Stimulated activated CD8-positive, alpha-beta memory T cell treated with anti-CD3 and anti-CD28 coated beads, Interleukin-4, amount 100 ng/mL, for 48 hours (primary cell): ENCODE measurements at places on chromosomes 12 and 14.

- no peak for DNase-seq
Observed at GRCh38 chr14:52455291-52456088, 96.8 kb downstream of the TXNDC16 start.

DNA sequence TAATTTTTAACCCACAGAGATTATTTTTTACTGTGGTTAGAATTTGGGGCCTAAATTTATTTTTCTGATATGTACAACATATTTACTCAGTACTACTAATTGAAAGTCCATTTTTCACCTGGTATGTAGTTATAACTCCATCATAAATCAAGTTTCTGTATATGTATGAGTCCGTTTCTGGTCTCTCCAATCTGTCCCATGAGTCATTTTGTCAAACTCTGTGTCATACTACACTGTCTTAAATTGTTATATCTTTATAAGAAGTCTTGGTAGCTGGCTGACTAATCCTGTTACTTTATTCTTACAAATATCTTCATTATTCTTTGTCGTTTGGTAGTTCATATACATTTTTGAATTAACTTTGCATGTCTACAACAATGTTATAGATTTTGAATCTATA, 344.0 kb downstream of the PDZRN4 start:
- DNase-seq, result no peak

- DNase-seq, result no peak
Observed at GRCh38 chr12:12892681-12893141, 1.3 kb downstream of the GPRC5A start.

DNA sequence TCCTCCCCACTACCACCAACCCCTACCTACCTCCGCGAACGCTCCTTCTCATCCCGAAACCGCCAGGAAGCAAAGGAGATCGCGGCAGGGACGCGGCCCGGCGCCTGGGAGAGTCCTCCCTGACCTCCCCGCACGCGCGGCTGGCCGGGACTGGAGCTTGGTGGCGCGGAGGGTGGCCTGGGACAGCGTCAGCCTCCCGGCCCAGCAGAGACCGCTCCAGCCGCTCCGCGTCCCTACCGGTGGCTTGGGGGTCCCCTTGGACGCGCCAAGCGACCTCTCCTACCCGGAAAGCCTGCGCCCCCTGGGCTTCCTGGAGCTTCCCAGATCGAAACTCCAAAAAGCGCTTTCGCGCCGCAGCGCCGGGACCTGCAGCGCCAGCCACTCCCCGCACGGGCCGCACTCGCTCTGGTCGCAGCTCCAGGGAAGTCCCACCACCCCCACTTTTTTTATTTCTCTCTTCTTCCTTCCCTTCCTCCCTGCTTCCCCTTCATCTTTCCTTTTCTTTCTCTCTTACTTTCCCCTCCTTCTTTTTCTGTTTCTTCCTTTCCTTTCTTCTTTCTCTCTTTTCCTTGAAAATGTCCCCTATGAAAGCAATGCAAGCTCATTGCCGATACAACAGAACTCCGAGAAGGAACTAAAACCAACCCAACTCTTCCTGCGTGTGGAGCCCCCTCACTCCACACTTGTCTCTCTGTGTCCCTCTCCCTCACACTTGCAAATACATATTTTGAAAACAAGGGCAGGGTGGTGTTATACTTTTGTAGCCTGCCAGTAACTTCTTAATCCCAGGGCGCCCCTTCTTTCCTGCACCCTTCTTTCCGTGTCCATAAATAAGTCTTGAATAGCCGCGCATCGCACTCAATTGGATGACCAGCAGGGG, 3.8 kb downstream of the DIO3 start:
- no peak for DNase-seq

DNA sequence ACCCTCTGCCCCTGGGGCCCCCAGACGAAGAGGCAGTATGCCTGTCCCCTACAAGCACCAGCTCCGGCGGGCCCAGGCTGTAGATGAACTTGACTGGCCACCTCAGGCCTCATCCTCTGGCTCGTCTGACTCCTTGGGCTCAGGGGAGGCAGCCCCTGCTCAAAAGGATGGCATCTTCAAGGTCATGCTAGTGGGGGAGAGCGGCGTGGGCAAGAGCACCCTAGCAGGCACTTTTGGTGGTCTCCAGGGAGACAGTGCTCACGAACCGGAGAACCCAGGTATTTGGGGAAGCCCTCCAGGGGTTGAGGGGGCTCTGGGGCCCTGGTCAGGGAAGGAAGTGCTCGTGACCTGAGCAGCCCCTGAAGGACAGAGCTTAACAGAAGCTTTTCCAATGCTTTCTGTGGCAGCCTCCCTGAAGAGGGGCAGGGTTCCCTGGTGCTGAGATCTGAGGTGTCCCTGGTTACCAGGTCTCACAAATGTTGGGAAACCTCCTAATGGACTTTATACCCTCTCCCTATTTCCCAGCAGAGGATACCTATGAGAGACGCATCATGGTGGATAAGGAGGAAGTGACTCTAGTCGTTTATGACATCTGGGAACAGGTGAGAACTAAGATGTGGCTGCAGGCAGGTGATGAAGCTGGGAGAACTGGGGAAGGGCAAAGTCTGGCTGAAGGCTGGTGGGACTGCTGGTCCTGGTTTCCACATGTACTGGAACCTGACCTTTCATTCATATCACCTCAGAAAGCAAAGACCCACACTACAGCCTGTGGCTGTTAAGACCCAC, 1.9 kb downstream of the REM2 start:
- no peak for DNase-seq
